Left renal cortex interstitium (tissue), 4 donors: ENCODE measurements at places on chromosomes 13 and 19. TPM values are rescaled to one million over a fixed set of nuclear protein-coding genes. Genes with fewer than 3 reads are reported as not detected.

ABCC4 gene
- 21.2 TPM for polyA plus RNA-seq

ZNF547 gene
- 9.8 TPM for polyA plus RNA-seq

DENND1C gene
- polyA plus RNA-seq = 39.1 TPM

FAM216B gene
- polyA plus RNA-seq = not detected

MBD3L3 gene
- polyA plus RNA-seq = not detected

MISP3 gene
- polyA plus RNA-seq = 6.2 TPM

ARGLU1 gene
- 331 TPM for polyA plus RNA-seq

CLEC17A gene
- polyA plus RNA-seq = not detected

CRB3 gene
- polyA plus RNA-seq = 39.2 TPM

GZMM gene
- 0.28 TPM for polyA plus RNA-seq

APOC1 gene
- polyA plus RNA-seq = 8.7 TPM

MYO1F gene
- 4.3 TPM for polyA plus RNA-seq

OCEL1 gene
- 22.1 TPM for polyA plus RNA-seq
